ENCODE measurements at places on chromosomes 5 and 9. TPM values are rescaled to one million over a fixed set of nuclear protein-coding genes. Genes with fewer than 3 reads are reported as not detected.

- no peak for DNase-seq
Observed at GRCh38 chr5:15787681-15788080, 287.7 kb downstream of the FBXL7 start.

The GAS1 gene
- total RNA-seq = 18.5 TPM

DNA sequence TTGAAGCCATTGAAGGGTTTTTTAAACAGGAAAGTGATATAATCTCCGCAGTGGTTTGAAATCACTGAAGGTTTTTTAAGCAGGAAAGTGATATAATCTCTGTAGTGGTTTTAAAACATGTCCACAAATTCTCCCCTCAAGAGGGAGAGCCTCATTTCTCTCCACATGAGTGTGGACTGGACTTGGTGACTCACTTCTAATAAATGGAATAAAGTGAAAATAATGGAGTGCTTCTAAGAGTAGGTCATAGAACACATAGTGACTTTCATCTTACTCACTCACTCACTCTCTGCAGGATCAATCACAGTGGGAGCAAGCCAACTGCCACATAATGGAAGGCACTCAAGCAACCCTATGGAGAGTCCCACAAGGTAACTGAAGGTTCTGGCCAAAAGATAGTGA, 12.0 kb downstream of the CTNNAL1 start:
- DNase-seq = no peak

The PFN3 gene
- total RNA-seq = not detected

DNA sequence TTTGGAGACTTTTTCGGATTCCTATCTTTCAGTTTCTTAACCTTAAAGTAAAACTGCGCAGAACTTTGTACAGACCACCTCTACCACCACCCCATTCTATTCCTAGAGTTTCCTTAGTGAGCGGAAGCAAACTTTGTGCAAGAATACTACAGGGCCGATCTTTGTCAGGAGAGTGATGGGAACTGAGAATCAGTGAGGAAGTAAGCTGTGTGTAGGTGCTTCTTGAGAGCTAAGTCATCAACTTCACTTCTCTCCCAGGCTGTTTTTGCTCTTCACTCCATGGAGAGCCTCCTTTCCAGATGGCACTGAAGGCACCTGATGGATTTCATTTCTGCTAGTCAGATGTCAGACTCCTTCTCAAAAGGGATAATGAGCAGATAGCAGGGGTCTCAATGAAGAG, 127.3 kb downstream of the SPATA31D1 start:
- DNase-seq = no peak

The HTR1A gene
- total RNA-seq = not detected

DNA sequence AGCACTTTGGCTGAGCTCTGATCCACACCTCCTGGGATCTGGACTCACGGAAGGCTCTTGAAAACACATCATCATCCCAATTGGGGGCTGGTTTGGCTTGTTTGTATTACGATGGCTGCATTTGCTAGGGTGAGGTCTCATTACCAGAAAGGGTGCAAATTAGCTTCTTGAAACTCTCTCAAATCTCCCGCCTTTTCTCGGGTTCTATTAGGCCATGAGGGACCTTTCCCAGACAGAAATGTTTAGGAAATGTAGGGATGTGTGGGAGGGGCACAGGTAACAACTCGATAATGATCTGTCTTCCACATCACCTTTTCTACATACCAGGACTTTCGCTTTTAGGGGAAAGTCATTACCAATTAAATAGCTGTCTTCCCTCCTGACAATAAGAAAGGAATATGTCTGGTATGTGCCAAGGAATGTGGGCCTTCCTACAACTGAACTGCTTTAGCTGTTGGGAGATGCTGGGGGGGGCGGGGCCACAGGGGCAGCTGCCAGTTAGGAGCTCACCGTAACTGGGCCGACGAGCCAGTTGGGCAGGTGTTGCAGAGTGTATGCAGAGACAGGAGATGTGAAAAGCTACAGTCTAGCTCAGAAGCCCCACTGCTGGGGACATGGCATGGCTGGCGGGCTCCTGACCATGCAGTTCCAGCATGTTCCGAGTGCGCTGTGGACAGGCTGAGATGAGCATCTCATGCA, 71.2 kb downstream of the AK8 start:
- DNase-seq = no peak

The RFESD gene
- total RNA-seq = 2.7 TPM

The HINT1 gene
- 169 TPM for total RNA-seq

- DNase-seq = no peak
Observed at GRCh38 chr9:95055334-95055850, 262.1 kb downstream of the FANCC start.

The ERBIN gene
- total RNA-seq = 73.1 TPM

The HTR4 gene
- total RNA-seq = not detected

DNA sequence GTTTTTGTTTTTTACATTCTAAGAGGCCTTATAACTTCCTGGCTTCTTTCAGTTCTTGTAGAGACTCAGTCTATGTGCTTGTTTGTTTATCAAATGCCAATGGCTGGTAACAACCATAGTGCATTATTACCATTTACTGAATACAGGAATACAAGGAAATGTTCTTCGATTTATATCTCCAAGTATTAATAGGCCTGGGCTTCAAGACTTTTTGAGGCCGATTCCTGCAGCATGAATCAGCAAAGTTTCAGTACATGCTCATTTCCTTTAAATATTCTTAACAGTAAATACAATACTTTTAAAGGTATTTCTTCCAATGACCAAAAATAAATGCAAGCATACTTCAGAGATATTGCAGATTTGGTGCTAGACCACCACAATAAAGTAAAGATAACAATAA, 535.3 kb downstream of the EFNA5 start:
- no peak for DNase-seq

- no peak for DNase-seq
Observed at GRCh38 chr5:56557198-56557597, 258.2 kb upstream of the MAP3K1 start.

The SPINK4 gene
- total RNA-seq = not detected

The ITK gene
- total RNA-seq = 1.8 TPM

DNA sequence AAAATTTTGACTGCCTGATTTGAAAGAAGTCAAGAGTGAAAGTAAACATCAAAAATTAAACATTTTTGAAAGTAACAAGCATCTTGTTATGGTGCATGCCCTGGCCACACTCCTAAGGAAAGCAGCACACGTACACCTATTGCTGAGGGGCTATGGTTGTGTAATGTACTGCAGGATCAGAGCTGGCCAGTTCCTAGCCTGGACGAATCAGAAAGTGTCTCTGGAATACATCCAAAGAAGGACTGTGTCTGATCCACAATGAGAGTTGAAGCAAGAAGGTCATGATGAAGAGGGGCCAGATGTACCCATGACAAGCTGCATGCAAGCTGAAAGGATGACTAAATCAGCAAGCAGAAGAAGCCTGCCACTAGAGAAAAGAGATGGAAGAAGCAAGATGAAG, 618.2 kb downstream of the TLE1 start:
- DNase-seq = no peak

DNA sequence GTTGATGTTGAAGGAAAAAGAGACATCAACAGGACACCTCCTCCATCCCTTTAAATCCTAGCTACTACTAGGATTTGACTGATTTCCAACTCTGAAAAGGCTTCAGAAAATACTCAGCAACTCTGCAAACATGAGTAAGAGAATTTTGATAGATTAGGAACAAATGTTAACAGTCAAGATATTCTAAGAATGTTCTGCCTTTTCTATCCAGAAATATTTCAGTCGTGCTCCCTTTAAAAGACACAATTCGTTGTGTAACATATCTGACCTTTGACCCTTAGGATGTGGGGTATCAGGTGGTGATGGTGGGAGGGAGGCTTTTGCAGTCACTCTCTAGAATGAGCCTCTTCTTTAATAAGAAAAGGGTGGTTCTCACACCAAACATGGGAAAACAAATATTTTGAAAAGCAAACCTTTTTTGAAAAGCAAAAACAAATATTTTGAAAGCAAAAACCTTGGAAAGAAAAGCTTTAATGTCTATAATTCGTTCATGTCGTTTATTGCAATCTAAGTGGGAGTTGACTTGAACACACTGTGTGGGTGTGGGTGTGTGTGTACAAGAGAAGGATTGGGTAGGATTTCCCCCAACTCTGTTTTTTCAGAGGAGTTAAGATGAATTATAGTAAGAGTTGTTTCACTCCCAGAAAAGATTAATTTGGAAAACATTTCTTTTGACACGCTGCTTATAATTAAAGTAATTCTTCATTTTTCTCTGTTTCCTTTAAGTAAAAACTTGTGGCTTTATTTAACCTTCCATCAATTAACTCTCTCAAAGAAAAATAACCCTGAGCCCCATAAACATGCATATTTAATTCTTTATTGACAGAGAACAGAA, 152.8 kb downstream of the TMEM167A start:
- no peak for DNase-seq

GRCh38 chr5:34043099-34043876, at the start of gene C1QTNF3:
C1QTNF3 (minus strand) TSS chr5:34043213; CDS start chr5:34043125, 88 bp downstream.
- no peak for DNase-seq

DNA sequence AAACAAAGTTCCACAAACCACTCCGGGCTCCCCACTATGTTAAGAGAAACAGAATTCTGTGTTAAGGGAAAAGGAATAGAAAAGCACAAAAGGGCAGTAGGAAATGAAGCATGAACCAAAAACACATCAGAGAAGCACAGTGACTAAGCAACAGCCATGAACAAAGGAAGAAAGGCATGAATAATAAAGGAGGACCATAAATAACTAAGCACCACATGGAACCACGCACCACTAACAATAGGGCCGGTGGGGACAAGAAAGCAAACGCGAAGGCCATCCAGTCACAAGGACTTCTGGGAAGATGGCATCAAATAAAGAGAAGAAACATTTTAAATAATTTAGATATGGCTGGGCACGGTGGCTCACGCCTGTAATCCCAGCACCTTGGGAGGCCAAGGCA, 18.0 kb downstream of the PRUNE2 start:
- DNase-seq = no peak

The EGFLAM gene
- total RNA-seq = 0.82 TPM

- no peak for DNase-seq
Observed at GRCh38 chr5:44046619-44047364, 342.4 kb downstream of the FGF10 start.

The TMEM215 gene
- total RNA-seq = not detected

GRCh38 chr9:19371942-19372341, 8.1 kb downstream of the RPS6 start:
- DNase-seq = no peak

GRCh38 chr9:35705836-35706430, 16.2 kb upstream of the TPM2 start:
- no peak for DNase-seq

- no peak for DNase-seq
Observed at GRCh38 chr5:83956386-83956785, 235.7 kb upstream of the HAPLN1 start.

The MORN5 gene
- total RNA-seq = 3.0 TPM

The CMYA5 gene
- 0.68 TPM for total RNA-seq

- DNase-seq = no peak
Observed at GRCh38 chr5:33711094-33711679, 180.6 kb downstream of the ADAMTS12 start.

DNA sequence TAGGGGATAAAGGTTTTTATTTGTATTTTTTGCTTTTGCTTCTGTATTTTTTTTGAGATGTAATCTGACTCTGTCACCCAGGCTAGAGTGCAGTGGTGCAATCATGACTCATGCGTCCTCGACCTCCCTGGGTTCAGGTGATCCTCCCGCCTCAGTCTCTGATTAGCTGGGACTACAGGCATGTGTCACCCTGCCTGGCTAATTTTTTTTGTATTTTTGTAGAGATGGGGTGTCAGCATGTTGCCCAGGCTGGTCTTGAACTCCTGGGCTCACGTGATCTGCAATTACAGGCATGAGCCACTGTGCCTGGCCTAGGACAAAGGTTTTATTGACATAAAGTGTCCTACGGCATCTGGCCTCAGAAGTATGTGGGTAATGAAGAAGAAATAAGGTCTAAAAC, 297.1 kb upstream of the C9orf72 start:
- DNase-seq = no peak

DNA sequence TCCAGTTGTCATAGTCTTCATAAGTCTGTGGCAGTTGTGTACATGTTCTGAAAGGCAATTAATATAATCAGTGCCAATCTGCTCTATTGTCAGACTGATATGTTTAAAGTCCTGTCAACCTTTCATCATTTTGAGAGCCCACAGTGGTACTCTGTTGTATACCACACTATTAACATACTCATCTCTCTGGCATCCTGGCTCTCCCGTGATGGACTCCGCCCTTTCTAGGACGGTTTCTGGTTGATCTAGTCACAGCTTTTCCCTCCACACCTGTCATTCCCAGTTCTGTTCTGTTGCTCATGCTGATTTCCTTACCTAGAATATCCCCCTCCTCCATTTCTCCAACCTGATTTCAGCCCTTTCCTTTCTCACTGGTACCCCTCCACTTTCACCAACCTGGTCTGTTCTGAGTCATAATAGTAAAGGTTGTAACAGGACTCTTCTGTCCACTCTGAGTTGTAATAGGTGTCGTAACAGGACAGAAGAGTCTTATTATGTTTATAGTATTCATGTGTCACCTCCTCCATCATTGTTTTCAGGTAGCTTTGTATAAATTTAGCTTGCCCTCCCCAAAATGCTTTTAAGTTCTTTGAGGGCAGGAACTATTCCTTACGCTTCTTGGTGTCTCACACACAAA, 4.1 kb downstream of the PTCD2 start:
- DNase-seq = no peak

DNA sequence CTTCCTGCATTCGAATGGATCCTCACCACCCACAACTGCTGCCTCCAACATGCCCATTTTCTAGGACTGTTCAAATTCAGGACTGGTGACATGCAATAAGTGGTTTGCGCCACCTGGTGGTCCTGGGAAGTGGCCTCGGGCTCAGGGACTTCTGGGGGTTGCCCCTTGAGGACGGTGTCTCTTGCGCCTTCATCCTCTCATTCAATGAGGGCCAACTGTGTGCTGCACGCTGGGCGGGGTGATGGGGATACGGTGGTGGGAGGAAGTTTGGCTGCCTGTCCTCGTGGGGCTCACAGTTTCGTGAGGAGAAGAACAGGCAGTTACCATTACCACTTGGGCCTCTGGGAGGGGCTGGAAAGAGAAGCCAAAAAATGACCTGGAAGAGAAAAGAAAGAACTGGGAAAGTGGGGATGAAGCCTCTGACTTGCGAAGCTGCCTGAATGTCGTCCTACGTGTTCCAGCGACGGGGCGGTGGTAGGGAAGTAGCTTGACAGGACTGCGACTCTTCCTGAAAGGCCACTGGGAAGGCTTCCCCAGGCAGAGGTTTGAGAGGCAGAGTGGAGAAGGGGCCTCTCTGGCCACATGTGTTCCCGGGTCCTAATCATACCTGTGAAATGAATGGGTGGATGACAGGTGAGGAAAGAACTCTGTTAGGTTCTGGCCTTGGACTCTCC, 49.0 kb downstream of the PSD2 start:
- DNase-seq = peak; percentile 70

- DNase-seq = no peak
Observed at GRCh38 chr9:99262949-99263418, 40.9 kb downstream of the SEC61B start.

DNA sequence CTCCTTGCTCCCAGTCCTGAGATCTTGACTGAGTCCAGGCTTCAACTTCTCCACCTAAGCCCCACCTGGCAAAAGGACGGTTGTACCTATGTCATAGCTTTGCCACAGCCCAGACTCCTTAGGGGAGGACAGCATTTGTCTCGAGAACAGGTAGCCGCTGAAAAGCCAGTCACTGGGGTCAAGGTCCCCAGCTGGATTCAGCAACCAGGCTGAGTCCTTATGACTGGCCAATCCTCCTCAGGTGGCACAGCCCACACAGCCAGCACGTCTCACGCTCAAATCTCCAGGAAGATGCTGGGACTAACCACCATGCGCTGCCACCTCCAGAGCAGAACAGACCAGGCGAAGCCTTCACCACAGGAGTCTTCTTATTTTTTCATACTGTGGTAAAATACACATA, 27.9 kb upstream of the SMU1 start:
- no peak for DNase-seq
